ENCODE measurements at places on chromosomes 2 and 18.

GRCh38 chr2:232976176-232976575 lies 36.9 kb downstream of the NGEF start:
- DNase-seq, result no peak

GRCh38 chr2:144630459-144631215 lies 110.7 kb upstream of the ZEB2 start:
- DNase-seq, result no peak

GRCh38 chr2:98234776-98235175 lies 111.5 kb upstream of the CNGA3 start:
- DNase-seq, result no peak

GRCh38 chr2:40285391-40285790 lies 166.5 kb downstream of the SLC8A1 start:
- DNase-seq, result no peak

GRCh38 chr2:37500031-37500430 lies 155.6 kb downstream of the QPCT start:
- DNase-seq, result no peak

DNA sequence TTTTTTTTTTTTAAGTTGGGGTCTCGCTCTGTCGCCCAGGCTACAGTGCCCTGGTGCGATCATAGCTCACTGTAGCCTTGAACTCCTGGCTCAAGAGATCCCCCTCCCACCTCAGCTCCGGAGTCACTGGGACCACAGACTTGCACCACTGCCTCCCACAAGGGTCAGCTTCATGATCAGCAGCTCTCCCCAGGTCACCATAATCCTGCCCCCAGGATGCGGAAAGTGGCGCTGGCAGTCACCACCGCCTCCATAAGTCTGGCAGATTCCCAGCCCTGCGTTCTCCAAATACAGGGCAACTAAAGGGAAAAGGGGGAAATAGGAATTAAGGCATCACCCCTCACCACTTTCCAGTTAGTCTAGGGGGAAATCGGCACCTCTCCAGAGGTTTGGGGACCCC lies 5.2 kb upstream of the ARID5A start:
- no peak for DNase-seq
